Endothelial cell of umbilical vein (primary cell): ENCODE measurements at places on chromosomes 7 and 10. TPM values are rescaled to one million over a fixed set of nuclear protein-coding genes. Genes with fewer than 3 reads are reported as not detected.

- H3K27me3 ChIP-seq = no peaks in the 10 kb centered on the region
- no peaks in the 10 kb centered on the region for H3K4me1 ChIP-seq
- H3K36me3 ChIP-seq = no peaks in the 10 kb centered on the region
- DNase-seq = peak; percentile 22
Observed at GRCh38 chr7:74544706-74545469, 91.2 kb downstream of the GTF2IRD1 start.

- no peak overlapping the region for H3K27ac ChIP-seq
- H3K36me3 ChIP-seq = no peaks in the 10 kb centered on the region
- no peaks in the 10 kb centered on the region for H3K4me1 ChIP-seq
- no peak for DNase-seq
- H3K27me3 ChIP-seq = peaks cover 17% of the 10 kb centered on the region
Observed at GRCh38 chr7:155797262-155798250, 14.7 kb downstream of the SHH start.

PHKG1 gene
- total RNA-seq = 0.72 and 1.00 TPM in 2 replicates

GRCh38 chr10:129728246-129728820 lies 235.7 kb downstream of the EBF3 start:
- no peaks in the 10 kb centered on the region for H3K4me1 ChIP-seq
- H3K27ac ChIP-seq = no peak overlapping the region
- no peak overlapping the region for H3K4me3 ChIP-seq
- DNase-seq = no peak
- H3K27me3 ChIP-seq = no peaks in the 10 kb centered on the region
- no peaks in the 10 kb centered on the region for H3K36me3 ChIP-seq

GRCh38 chr7:70183278-70183677 lies 585.0 kb downstream of the AUTS2 start:
- DNase-seq = no peak
- no peak overlapping the region for H3K27ac ChIP-seq
- no peak overlapping the region for H3K4me3 ChIP-seq

KCP gene
- total RNA-seq = not detected in 2 replicates

BLNK gene
- not detected in 2 replicates for total RNA-seq
